ENCODE measurements at places on chromosomes 5 and 9. TPM values are rescaled to one million over a fixed set of nuclear protein-coding genes. Genes with fewer than 3 reads are reported as not detected.

DNA sequence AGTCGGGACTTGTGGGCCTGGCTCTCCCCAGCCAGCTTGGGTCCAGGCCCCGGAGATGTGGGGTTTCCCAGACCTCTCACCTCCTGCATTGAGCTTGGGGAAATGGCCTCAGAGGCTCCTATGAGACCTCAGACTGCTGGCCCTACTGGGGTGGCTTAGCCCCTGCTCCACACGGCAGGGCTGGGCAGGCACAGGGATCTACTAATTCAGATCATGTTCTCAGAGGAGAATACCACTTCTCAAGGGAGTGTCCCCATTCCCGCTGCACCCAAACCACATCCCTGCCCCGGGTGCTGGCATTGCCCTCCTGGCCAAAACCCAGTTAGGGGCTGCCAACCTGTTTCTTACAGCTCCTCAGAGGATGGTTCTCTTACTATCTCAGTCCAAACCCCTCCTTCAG, 82.1 kb upstream of the LMX1B start:
- no peak for DNase-seq

OR5C1 gene
- not detected for total RNA-seq

FOXD4 gene
- total RNA-seq, result not detected

- peak; percentile 15 for DNase-seq
Measured at GRCh38 chr9:136867917-136868316, 1.8 kb upstream of the EDF1 start.

GRCh38 chr9:30796764-30797163, 1587.7 kb upstream of the ACO1 start:
- DNase-seq, result no peak

GRCh38 chr9:14442956-14443355, 129.0 kb upstream of the NFIB start:
- no peak for DNase-seq

LHX6 gene
- 11.3 TPM for total RNA-seq

- no peak for DNase-seq
Measured at GRCh38 chr5:174097486-174098185, 52.1 kb downstream of the NSG2 start.

IL4 gene
- not detected for total RNA-seq

DNA sequence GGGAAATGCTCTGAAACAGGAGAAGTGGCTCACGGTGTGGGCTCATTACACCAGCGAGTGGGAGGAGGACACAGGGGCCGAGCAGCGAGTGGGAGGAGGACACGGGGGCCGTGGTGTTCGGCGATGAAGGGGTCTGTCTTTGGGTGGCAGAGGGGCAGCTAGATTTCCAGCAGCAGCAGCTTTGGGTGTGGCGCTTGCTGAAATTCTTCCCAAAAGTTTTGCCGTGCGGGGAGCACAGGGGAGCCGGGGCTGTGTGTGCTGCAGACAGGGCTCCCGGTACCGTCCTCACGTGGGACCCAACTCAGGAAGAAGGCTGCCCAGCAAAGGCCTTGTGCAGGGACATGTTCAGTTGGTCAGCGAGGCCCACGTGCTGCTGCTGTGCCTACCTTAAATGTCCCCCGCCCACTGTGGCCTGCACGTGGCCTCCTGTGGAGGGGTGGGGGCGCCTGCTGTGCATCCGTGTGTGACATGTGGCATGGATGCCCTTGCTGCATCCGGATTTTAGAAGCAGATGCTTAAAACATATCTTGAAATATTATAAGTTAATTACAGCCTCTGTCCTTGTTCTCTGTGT, 124.3 kb upstream of the CACNA1B start:
- no peak for DNase-seq

- no peak for DNase-seq
Measured at GRCh38 chr5:126046846-126047571, 376.2 kb upstream of the GRAMD2B start.

PLK2 gene
- total RNA-seq, result 130 TPM

SREK1 gene
- total RNA-seq, result 32.8 TPM

DNA sequence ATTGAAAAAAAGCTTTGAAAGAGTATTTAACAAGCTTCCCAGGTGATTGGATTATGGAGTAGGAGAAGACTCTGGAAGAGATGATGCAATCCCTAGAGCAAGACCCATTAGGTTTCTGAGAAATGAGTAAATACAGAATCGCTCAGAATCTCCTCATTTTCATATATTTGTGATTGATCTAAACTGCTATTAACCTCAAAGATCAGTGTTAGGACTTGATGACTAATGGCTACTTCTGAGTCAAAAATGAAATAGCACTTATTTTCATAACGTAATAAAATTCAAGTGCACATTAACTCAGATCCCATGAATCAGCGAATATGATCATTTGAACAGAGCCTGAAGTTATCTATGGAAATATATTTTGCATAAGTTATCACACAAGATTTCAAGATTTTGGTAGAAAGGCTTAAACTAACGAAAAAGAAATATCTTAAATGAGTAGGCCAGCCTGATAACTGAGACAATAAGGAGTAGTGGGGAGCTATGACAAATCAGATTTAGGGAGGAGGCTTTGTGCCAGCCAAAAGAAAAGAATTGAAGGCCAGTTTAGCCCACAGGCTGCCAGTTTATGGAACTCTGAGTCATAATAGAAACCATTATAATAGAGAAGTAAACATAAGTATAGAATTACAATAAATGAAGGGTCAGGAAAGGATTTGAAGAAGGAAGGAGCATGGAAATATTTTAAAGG, 106.7 kb upstream of the OSMR start:
- DNase-seq, result no peak

DNA sequence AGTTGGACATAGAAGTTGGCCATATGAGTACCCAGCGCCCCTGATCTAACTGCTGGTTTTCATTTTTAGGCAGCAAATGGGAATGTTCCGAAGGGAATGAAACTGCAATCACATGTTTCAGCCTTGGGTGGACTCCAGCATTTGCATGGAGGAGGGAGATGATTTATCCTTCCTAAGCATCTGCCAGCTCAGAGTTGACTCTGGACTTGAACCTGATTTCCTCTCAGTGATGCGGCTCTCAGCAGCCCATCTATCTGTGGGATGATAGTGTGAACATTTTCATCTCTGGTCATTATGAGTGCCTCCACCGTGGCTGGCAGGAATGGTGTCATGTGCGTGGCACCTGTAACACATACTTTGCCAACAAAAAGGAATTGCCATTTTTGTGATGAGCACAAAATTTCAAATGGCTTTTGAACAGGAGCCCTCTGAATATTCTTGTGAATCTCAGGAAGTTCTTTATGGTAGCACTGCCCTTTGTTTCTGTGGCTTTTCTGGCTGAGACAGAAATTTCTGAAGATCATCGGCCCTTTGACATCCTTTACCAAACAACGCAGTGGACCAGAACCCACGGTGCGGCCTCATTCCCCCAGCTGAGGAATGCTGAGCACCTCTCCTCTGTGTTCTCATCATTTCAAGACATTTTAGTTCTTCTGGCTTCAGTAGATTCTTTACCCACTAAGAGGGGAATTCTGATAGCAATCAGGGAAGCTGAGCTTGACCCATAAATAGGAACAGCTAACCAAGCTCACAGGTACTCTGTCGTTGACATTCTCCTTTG, 28.5 kb downstream of the FUBP3 start:
- DNase-seq, result no peak

DNA sequence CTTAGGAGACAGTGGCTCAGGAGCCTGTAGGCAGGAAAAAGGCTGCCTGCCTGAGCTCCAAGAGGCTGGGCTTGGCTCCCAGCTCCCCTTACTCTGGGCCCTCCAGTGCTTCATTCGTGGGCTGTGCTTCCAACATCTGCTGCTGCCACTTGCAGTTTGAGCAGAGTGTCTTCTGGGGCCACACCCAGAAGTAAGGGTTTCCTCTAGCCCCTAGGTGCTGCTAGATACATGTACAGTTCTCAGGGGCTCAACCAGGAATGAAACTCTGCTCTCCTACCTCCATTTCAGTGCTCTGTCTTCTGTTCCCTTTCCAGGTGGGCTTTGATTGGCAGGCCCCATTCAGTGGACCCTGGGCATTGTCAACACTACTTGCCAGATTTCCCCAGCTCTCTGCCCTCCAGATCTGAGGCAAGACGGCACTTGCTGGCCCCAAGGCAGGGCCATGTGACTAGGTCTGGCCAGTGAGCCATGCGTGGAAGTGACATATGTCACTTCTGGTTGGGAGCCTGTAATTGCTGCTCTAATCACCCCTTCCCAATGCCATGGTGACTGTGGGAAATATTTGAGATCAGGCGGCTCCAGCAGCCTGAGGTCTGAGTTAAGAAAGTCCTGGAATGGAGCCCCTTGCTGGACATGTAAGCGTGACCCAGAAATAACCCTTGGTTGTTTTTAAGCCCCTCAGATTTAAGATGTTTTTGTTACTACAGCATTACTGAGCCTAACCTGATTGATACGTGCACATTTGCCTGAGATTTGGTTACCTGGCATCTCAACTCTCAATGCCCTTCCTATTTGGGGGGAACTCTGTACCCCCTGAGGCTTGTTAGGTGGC, 9.4 kb upstream of the BOD1 start:
- DNase-seq, result no peak

Data from left cardiac atrium (tissue), 4 donors.